NCI-H1092 (cell line): ENCODE measurements at places on chromosomes 2 and 18.

DNA sequence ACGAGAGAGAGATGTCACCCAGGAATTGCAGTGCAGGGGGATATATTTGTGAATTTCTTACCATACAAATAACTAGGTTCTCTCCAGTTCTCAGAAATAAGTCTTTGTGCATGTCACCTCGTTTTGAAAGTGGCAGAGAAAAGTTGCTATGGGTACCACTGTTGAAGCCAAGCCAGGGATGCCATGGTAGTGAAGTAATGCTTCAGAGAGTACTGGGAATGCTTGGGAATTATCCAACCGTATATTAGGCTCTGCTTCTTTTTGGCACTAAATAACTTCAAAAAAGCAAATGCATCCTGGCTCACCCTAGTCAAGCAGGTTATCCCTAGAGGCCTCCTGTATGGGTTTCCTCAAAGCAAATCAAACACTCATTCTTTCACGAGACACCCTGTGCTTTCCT, 50.7 kb upstream of the DDX18 start:
- no peak for DNase-seq

GRCh38 chr18:24013051-24013450, 1.5 kb upstream of the TTC39C start:
- DNase-seq: no peak

GRCh38 chr2:28339516-28340175, 53.0 kb upstream of the FOSL2 start:
- DNase-seq: no peak

DNA sequence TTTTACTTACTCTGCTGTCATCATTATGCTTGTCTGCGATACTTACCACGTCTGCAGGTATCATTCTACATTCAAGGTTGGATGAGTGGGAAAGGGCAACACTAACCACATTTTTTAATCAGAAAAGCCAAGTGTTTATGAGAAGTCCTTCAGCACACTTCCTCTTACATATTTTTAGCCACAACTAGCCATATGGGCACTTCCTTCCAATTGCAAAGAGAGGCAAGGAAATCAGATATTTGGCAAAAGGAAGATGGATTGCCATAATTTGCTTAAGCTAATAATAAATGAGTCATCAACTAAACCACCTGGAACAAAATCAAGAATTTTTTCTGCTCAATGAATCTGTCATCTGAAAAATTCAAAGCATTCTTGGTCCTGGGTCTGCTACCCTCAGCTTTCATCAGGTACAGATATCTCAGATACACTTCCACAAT, 16.7 kb upstream of the MRO start:
- DNase-seq: no peak

DNA sequence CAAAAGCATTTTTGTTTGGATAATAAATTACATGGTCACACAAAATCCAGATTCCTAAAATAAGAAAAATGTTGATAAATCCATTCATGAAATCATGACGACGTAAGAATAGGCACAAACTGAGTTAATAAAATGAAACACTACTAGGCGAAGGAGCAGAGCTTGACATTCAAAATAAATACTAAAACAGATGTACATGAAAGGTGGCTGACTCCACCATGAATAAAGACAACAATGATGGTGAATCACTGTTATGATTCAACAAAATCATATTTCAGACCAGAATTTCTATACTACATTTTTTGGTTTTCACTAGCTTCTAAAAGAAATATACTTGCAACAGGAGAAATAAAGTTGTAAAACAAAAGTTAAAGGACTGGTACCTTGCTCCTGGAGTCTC, 122.0 kb upstream of the RNU4ATAC start:
- DNase-seq: no peak

DNA sequence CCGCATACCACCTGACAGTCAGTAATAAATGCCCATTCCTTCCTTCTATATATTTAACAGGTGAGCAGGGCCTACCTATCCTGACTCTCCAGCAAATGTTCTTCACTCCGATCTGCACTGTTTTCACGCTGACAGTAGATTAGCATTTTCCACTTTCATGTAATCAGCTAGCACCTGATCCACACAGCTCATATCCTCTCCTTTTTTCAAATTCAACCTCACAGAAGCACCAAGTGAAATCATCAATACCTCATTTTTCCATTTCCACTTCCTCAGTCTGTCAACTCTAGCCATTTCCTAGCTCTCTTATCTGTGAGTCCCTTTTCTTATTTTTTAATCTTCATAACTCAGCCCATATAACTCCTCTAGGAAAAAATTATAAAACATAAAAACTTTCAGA, 402.8 kb downstream of the ZEB2 start:
- DNase-seq: no peak

DNA sequence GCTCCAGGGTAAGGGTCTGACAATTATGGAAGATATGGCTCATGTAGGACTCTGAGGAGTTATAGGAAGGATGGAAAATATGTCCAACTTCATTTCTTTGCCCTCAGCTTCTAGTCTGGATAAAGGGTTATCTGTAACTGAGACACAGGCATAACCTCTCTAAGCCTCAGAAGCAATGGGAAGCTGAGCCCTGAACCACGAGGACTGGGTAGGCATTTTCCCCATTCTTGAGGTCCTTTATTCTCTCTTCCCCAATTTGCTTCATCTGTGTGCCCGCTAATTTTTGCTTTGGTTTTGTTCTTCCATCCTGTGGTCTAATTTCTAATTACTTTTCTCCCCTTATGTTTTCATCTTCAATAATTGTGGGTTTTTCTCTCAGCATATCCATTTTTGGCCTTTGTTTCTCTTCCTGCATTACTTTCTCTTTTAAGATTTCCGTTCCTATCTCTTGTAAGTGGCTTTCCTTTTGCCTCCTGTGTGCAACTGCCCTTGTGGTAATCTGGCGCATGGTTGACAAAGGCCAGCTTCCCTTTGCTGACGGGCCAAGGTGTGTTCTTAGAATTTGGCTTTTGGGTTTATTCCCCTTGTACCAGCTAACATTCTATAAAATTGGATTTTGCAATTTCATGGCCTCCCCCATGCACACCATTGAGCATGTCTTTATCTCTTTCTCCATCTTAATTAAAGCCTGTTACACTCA, 343.8 kb downstream of the TXNL1 start:
- no peak for DNase-seq

DNA sequence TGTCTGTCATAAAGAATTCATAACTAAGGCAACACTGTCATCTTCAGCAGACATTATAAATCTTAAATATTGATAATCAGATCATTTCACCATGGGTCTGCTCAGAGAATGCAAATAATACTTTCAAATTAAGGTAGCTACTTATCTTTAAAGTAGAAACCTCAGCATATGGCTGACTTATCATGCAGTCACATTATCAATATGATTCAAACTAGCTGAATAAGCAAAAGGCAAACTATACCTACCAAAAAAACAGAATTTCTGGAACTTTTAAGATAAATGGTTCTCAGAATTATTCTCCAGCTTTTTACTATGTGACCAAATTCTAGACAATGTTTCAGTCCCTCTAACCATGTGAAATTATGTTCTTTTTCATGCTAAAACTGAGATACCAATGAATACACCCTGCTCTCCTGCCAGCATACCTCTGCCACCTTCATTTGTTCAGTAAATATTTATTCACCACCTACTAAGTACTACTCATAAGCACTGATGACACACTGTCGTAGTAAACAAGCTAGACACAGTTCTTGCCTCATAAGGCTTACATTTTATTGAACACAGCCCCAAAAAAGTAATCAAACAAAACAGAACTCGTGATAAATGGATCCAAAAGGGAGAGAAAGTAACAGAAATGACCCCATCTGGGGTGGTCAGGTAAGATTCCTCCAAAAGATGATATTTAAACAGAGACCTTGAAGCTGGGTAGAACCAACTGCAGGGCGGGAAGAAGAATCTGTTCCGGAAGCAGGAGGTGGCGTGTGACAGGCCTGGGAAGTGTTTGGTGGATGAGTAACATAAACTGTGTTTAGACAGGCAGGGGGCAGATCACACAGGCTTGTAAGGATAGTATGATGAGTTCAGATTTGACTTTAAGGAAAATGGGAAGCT, 17.7 kb downstream of the SPIRE1 start:
- DNase-seq: no peak

- no peak for DNase-seq
Measured at GRCh38 chr2:206688453-206688852, 29.7 kb downstream of the DYTN start.

DNA sequence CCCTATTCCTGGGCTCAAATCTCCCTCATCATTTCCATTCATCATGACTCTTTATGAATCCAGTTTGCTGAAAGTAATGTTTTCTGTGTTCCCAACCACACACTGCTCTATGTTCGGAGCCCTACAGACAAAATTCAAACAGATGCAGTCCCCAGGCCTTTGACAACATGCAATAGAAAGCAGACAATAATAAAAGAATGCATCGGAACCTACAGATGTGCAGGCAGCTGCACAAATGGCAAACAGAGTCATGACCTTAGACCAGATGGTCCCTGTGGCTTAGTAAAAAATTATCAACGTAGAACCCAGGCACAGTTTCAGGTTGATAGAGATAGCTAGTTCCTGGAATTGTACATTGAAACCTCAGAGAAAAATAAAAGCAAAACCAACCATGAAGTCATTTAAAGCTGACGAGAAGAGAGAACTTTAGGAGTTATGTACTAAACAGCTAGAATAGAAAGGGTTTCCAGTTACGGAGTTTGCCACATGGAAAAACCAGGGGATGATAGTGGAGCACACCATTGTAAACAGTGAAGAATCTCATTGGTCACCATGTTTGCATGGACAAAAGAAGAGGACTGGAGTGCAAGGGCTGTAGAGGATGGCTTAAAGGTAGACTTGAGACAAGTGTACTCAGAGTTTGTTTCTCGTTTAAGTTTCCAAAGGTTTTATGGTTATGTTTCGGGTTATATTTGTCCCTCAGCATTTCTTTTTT, 23.2 kb upstream of the ACVR1 start:
- DNase-seq: no peak

GRCh38 chr2:165013944-165014619, 58.8 kb upstream of the SLC38A11 start:
- no peak for DNase-seq

GRCh38 chr2:100852999-100853908, 33.3 kb downstream of the NPAS2 start:
- no peak for DNase-seq

- no peak for DNase-seq
Measured at GRCh38 chr2:134305109-134305491, 51.2 kb downstream of the MGAT5 start.

DNA sequence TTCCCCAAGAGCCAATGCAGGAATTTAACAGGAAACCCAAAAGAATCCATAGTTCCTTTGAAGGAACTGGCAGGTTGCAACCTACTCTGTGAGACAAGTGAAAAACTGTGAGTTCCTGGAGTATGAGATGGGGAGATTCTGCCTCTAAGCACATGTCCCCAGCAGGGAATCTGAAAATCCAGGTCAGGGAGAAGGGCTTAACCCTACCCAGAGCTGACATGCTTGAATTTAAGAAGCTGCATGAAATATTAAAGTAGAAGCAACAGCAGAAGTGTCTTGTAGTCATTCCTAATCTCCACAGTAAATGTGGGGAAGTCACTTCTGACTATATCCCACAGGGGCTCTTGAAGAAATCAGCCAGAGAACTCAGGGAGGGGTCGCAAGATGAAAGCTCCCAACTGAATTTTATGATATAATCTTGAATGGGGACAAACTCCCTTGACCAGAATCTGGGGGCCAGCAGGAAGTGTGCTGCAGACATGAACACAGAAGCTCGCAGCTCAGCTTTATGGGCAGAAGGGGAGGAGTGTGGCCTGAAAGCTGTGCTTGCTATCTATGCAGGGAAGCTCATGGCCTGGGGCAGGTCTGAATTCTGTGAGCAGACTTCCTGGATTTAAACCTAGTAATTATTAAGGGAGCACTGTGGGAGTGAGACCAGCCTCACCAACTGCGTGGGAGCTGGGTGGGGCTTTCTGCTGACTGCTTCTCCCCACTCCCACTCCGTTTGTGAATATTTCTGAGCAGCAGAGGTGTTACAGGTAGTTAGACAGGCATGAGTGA, 184.1 kb upstream of the KYNU start:
- DNase-seq: no peak

- no peak for DNase-seq
Measured at GRCh38 chr2:198478361-198478760, 674.0 kb downstream of the PLCL1 start.

GRCh38 chr2:40463112-40463511, 11.2 kb upstream of the SLC8A1 start:
- no peak for DNase-seq

GRCh38 chr2:188042412-188042811, 249.3 kb upstream of the GULP1 start:
- DNase-seq: no peak

DNA sequence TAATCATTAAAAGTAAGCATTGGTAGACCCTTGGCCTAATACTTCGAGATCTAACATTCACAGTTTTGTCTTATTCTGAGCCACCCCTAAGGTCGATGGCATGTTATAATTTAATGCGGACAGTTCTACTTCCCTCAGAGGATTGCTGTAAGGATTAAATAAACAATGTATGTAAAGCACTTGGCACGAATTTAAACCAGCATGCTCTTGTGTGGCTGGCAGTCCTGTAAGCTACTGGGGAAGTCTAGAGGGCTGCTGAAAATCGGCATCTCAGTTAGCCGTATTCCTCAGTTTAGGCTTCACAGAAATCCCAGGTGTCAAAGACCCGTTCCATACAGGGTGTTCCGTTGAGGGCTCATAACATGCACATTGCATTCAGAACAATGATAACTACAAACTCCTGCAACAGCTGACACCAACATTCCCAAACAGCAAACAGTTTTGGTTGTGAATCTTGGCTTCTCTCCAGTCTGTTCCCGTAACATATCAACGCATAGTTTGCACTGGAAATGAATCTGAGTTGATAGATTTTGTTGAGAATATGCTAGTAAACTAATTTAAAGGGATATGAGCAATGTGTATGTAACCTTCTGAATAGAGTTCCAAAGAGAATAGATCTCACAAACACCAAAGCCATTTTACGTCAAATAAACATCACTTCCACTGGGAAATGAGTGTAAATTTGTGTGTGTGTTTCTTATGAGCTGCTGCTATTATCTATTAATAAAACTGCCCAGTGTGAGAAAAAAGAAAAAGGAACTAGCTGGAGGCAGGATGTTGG, 52.2 kb upstream of the ACKR3 start:
- DNase-seq: no peak

DNA sequence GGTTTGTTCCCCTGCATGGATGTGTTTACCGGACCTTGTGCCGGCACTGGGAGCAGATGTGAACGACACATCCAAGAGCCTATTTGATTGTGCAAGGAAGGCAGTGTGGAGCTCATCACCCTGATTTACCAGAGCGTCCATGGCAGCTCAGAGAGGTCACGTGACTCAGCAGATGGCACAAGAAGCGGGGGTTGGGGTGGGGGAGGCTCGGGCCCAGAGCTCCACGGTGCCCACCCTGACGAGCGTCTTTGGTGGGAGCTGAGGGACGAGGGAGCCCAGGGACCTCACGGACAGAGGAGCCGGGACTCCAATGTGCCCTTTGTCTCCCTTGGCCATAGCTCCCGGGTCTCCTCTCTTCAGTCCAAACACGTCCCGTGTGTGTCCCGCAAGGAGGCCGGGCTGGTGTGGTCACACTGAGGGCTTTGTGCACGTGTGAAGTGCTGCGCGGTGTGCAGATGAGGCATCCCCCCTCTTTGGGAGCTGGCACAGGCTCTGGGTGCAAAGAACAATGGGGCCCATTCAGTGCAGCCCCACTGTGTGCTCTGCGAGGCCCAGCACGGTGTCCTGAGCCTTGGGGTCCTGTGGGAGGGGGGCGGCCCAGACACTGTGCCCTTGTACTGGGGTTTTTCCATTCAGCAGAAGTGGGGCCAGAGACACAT, 15.5 kb downstream of the KCNIP3 start:
- no peak for DNase-seq
